ENCODE measurements at places on chromosomes 3 and 15. TPM values are rescaled to one million over a fixed set of nuclear protein-coding genes. Genes with fewer than 3 reads are reported as not detected.
A peak's percentile ranks its signal among the peaks of the same experiment; 100 is the strongest.

DNA sequence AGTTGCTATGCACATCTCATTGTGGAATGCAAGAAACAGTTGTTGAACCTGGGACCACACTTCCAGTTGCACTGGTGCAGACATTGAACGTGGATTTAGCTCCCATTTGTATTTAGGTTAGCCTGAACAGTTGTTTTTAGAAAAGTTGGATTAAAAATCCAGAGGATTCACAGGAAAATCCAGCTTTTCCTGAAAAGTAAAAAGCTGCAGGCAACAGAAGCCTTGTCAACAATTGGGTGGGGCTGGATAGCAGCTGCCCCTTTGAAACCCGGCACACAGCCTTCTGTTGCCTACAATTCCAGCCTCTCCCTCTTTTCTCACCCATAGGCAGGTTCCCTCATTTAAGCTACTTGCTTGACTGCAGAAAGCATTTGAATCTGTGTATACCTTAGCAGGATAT is 165.3 kb upstream of the TBL1XR1 start:
- H3K27ac ChIP-seq = no peak overlapping the region
- no peaks in the 10 kb centered on the region for H3K36me3 ChIP-seq
- H3K4me1 ChIP-seq = peaks cover 37% of the 10 kb centered on the region
- no peak overlapping the region for H3K4me3 ChIP-seq

DNA sequence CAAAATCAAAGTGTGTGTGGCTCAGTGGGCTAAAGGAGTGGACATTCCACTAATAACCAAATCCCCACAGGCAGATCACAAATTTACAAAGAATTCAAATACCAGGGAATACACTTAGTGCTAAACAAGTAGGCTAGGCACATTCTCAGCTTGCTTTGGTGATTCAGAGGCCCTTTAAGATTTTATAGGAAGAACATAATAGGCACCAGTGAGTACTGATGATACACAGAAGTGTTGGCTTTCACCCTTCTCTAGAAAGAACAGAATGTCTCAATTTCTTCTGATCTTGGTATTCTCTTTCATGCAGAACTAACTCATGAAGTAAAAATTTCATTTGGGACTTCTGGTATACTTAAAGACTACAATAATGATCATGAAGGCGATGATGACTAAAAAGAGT is 55.0 kb downstream of the POLR2M start:
- no peaks in the 10 kb centered on the region for H3K4me1 ChIP-seq
- no peaks in the 10 kb centered on the region for H3K27me3 ChIP-seq
- H3K36me3 ChIP-seq = no peaks in the 10 kb centered on the region
- no peak overlapping the region for H3K4me3 ChIP-seq

DNA sequence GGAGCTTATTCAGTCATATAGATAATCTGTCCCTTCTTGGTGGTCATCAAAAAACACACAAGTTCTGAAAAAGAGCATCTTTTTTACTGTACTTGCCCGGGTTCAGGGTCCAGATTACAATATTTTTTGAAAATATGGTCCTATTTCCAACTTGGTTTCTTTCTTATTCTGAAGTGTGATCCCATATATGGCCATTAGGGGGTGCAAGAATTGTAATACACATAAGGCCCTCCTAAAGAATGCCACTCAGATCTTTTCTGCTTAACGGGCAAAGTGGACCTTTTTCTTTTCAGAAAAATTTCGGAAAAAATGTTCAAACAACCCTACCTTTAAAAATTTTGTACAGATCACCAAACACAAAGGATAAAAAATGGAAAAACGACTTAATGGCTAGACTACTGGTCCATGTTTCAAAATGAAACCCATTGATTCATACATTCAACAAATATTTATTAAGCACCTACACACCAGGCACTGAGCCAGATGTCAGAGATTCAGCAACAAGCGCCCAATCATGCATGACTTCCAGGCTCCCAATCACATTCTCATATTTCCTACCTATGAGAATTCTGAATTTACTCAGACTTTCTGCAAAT is 102.0 kb upstream of the MYRIP start:
- H3K27me3 ChIP-seq = no peaks in the 10 kb centered on the region
- H3K36me3 ChIP-seq = no peaks in the 10 kb centered on the region
- no peaks in the 10 kb centered on the region for H3K4me1 ChIP-seq
- H3K27ac ChIP-seq = no peak overlapping the region

- H3K36me3 ChIP-seq = no peaks in the 10 kb centered on the region
- no peaks in the 10 kb centered on the region for H3K27me3 ChIP-seq
- H3K4me1 ChIP-seq = no peaks in the 10 kb centered on the region
- H3K27ac ChIP-seq = no peak overlapping the region
- no peak for DNase-seq
Measured at GRCh38 chr15:39657668-39658067, 76.8 kb downstream of the THBS1 start.

DNA sequence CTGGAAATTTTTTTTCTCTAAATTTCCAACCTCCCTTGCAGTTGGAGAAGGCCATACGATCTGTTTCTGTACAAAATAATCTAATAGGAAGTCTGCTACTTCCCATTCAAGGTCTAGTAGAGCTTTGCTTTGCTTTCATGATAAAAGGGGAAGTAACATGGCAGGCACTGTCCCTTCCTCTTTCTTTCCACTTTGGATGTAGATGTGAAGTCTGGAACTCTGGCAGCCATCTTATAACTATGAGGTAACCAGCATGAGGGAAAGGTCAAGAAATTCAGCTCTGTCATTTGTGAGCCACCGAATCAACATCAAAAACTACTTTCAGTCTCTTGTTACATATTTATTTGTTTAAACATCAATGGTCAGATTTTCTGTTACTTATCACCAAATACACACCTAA is 156.3 kb downstream of the MTHFS start:
- no peaks in the 10 kb centered on the region for H3K27me3 ChIP-seq

DNA sequence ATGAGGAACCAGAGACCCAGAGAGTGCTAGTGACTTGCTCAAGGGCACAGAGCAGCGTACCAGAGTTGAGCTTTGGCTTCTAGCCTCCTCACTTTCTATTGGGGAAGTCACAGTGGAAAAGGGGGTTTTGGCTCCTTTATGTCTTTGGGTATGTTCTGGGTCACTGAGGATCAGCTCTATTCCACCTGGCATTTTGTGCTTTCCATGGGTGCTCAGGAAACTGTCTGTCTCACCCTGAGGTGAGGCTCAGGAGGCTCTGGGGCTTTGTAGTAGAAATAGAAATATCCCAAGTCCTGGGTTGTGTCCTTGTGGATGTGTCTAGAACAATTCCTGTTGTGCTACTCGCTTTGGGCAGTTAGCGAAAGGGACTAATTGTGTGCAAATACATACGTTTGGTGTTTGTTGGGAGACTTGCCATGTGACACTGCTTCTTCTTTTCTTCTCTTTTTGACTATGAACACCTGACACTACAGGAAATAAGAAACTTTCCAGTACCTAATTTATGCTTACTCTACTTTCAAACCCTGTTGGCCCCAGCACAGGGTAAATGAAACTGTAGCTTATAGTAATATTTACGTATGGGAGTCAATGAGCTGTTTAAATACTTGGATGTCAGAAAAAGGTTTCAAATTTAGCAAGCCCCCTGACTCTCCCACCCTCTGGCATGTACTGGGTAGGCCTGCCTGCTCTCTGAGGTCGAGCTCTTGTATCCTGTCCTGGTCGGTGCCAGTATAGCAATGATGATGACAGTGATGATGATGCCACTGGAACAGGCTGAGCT is 35.6 kb downstream of the SMAD3 start:
- DNase-seq = no peak
- H3K4me1 ChIP-seq = peaks cover 85% of the 10 kb centered on the region
- H3K27ac ChIP-seq = peak overlapping the region; percentile 8
- no peaks in the 10 kb centered on the region for H3K36me3 ChIP-seq
- H3K27me3 ChIP-seq = no peaks in the 10 kb centered on the region
- no peak overlapping the region for H3K4me3 ChIP-seq

GRCh38 chr3:24492971-24493551 is 1.6 kb downstream of the THRB start:
- H3K4me1 ChIP-seq = peaks cover 56% of the 10 kb centered on the region
- H3K27me3 ChIP-seq = no peaks in the 10 kb centered on the region
- peak overlapping the region; percentile 77 for H3K4me3 ChIP-seq
- H3K27ac ChIP-seq = peak overlapping the region; percentile 94
- DNase-seq = no peak

GRCh38 chr3:94226078-94226477 is 163.2 kb downstream of the NSUN3 start:
- H3K4me1 ChIP-seq = no peaks in the 10 kb centered on the region
- no peak overlapping the region for H3K4me3 ChIP-seq
- no peaks in the 10 kb centered on the region for H3K36me3 ChIP-seq
- H3K27ac ChIP-seq = no peak overlapping the region

DNA sequence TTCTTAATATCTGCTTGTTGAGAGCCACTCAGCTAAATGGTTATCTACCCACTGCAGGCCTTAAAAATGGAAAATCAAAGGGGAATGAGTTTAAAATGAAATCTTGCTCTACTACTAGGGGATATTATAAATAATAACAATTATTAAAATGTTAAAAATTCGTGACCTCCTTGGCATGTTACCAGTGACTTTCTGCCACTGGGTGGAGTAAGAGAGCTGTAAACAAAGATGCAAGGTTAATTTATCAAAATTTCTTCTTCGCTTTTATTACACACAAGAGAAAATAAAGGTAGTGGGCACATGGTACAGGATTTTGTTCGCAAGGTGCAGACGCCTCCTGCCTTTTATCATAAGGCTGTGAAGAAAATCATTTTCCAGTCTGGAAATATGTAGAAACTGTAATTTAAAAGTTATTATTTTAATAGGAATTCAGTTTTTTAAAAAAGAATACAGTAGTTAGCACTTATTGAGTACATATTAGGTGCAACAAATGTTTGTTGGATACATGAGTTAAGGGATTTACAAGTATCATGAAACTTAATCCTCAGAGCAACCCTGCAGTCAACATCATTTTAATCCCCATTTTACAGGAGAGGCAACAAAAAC is 272.6 kb downstream of the SUCLG2 start:
- H3K27me3 ChIP-seq = no peaks in the 10 kb centered on the region
- no peak overlapping the region for H3K27ac ChIP-seq
- no peak overlapping the region for H3K4me3 ChIP-seq
- no peaks in the 10 kb centered on the region for H3K36me3 ChIP-seq
- no peak for DNase-seq

DNA sequence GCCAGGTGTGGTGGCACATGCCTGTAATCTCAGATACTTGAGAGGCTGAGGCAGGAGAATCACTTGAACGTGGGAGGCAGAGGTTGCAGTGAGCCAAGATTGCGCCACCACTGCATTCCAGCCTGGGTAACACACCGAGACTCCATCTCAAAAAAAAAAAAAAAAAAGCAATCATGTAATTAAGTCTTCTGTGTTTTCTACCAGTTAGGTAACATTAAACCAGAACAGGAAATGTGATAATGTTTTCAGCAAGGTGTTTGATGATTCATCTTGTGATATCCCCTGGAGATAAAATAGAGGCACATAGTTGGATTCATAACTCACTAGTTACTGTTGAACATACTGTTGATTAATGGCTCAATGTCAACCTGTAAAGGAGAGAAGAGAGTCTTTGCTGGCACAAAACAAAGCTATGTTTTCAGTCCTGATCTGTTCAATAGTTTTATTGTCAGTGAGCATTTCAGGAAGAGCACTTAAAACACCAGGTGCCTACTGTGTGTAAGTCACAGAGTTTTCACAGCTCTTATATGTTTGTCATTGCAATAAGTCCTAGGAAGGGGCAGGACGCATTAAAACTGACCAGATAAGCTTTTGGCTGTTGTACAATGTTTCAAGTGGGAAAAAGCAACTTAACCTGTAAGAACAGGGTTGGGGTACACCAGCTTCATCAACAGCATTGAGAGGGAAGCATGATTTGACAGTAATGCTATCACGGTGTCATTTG is 19.5 kb downstream of the DNAJB11 start:
- peaks cover 11% of the 10 kb centered on the region for H3K36me3 ChIP-seq
- H3K27ac ChIP-seq = no peak overlapping the region
- no peaks in the 10 kb centered on the region for H3K27me3 ChIP-seq
- H3K4me3 ChIP-seq = no peak overlapping the region
- no peak for DNase-seq
- H3K4me1 ChIP-seq = no peaks in the 10 kb centered on the region

DNA sequence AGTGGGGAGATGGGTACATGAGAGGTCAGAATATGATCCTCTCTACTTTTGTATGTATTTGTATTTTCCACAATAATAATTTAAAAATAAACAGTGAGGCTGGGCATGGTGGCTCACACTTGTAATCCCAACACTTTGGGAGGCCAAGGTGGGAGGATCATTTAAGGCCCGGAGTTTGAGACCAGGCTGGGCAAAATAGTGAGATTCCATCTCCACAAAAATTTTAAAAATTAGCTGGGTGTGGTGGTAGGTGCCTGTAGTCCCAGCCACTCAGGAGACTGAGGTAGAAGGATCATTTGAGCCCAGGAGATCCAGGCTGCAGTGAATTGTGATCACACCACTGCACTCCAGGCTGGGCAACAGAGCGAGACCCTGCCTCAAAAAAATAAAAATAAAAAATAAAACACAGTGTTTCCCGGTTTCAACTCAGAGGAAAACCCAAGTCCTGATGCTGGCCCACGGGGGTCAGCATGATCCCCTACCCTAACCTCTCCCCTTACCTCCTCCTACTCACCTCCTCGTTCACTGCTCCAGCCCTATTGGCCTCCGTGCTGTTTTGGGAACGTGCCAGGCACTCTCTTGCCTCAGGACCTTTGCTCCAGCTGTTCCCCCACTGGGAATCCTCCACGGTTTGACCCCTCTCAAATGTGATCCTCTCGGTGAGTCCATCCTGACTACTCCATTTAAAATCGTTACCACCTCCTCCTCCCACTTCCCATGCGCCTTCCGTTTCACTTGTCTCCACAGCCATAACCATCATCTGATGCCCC is 2.9 kb upstream of the KLHL40 start:
- no peaks in the 10 kb centered on the region for H3K36me3 ChIP-seq
- peak overlapping the region; percentile 28 for H3K4me3 ChIP-seq
- peak; percentile 45 for DNase-seq

DNA sequence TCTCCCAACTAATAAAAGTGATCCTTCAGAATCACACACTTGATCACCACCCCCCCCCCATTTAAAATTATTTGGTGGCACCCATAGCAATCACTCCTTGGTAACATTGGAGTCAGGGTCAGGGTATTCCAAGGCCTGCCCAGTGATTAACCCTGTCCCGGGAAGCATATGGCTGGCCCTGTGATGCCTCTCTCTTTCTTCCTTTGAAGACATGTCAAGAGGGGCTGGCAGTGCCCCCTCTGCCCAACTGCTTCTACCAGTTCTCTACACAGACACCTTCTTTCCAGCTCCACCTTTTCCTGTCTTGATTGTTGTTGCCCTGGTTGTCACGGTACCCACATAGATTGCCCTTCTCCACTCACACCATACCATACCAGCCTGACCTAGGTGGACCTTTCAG is 30.9 kb upstream of the MANF start:
- no peak overlapping the region for H3K4me3 ChIP-seq
- no peaks in the 10 kb centered on the region for H3K27me3 ChIP-seq
- no peaks in the 10 kb centered on the region for H3K36me3 ChIP-seq
- H3K27ac ChIP-seq = no peak overlapping the region
- H3K4me1 ChIP-seq = no peaks in the 10 kb centered on the region
- no peak for DNase-seq

GRCh38 chr3:173938159-173938558 is 540.6 kb downstream of the NLGN1 start:
- H3K4me1 ChIP-seq = no peaks in the 10 kb centered on the region
- no peak for DNase-seq
- no peak overlapping the region for H3K4me3 ChIP-seq
- H3K27ac ChIP-seq = no peak overlapping the region
- H3K36me3 ChIP-seq = no peaks in the 10 kb centered on the region
- H3K27me3 ChIP-seq = no peaks in the 10 kb centered on the region

The NEDD4 gene
- total RNA-seq = 142 TPM

The CHST2 gene
- 1.6 TPM for total RNA-seq

The FOXL2NB gene
- total RNA-seq = not detected

The CHAC1 gene
- 320 TPM for total RNA-seq

The IL17RE gene
- 0.20 TPM for total RNA-seq

The GASK1A gene
- total RNA-seq = 0.62 TPM

The SLC2A2 gene
- total RNA-seq = 0.26 TPM

The BFSP2 gene
- not detected for total RNA-seq

The GABRR3 gene
- total RNA-seq = not detected

The CTSH gene
- 31.0 TPM for total RNA-seq

Measured in gastrocnemius medialis (tissue), 4 donors.